Muscle of back (tissue), 13 donors: ENCODE measurements at places on chromosomes 7 and 10. TPM values are rescaled to one million over a fixed set of nuclear protein-coding genes. Genes with fewer than 3 reads are reported as not detected.

DNA sequence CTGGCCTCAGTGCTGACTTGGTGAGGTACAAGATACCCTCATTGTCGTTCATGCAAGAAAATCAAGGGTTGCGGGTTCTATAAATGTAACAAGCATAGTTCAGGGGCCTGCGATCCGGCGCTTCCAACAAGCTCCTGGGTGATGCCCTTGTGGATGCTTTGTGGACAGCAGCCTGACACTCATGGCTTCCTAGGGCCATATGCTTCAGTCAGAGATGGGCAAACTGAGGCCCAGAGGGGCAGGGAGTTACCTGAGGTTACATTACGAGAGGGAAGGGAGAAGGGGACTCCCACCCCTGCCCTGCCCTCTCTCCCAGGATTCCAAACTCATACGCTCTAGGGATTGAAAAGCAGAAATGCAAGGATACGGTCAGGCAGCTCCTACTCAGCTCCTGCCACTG lies 296.3 kb upstream of the ZMIZ1 start:
- DNase-seq, result no peak

DNA sequence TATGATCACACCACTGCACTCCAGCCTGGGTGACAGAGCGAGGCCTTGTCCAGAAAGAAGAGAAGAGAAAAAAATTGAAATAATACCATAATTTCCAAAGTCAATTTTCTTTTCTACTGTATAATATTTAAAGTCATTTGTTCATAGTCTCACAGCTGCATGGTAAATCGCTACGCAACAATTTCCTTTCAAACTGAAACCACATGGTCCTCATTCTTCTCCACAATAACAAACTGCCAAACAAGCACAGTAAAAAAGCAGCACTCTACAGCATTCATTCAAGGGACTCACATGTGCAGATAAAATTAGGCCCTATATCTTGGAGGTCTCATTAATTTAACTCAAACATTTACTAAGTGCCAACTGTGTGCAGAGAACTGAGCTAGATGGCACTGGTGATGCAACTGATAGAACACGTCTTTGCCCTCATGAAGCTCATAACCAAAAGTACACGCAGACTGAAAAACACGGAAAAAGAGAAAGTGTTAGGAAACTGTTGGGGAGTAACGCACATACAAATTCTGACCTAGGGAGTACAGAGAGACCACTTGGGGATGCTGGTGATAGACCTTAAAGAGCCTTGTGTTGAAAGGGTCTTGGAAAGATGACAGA lies 68.4 kb upstream of the SRRM3 start:
- DNase-seq, result peak; percentile 29

- no peak for DNase-seq
Measured at GRCh38 chr10:74867351-74867750, 41.0 kb downstream of the KAT6B start.

DNA sequence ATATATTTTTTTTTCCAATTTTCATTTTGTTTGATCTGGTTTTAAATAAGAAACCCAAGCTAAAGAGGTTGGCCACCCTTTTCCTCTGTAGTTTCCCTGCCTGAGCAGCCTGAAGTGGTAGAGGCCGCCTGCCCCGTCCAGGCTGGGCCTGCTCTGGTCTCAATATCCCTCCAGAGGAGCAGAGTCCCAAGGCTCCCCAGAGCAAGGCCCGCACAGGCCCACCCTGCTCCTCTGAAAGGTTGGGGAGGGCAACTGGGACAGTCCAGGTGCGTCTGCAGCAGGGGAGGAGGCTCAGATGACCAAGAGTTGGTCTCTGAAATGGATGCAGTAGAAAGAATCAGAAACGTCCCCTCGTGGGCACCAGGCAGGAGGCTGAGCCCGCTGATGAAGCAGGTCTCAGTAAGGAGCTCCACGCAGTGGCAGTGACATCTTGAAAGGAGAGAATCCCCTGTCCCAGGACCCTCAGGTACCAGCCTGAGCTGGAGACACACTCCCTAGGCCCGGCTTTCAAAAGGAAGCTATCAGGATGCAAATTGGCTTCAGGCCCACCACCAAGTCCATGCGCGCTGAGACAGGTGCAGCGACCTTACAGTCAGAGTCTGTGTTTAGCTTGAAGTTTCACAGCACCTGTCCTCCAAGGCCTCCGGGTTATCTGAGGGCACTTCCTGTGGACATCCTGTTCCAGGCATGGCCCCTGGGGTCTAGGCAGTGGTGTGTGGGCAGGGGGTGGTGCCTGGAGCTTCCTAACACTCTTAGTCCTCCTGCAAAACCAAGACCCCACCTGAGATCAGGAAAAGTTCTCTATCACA lies 37.7 kb downstream of the EN2 start:
- DNase-seq, result no peak

GRCh38 chr10:105807935-105808587 lies 1167.0 kb downstream of the SORCS3 start:
- DNase-seq, result no peak

FAM131B gene
- 3.0 TPM for polyA plus RNA-seq

DMBT1 gene
- not detected for polyA plus RNA-seq

TNS3 gene
- 27.8 TPM for polyA plus RNA-seq

PRSS37 gene
- polyA plus RNA-seq, result 0.11 TPM

TRPV5 gene
- polyA plus RNA-seq, result 0.05 TPM

TSPAN12 gene
- 69.9 TPM for polyA plus RNA-seq

IFIT2 gene
- 7.9 TPM for polyA plus RNA-seq
